Activated T-helper 1 cell treated with anti-CD3 and anti-CD28 coated beads, Interleukin-12 subunit alpha, Interleukin-12 subunit beta, Interleukin-2, Interleukin-4 antibody, amounts not matched to agents 30 ng/mL and 10 ng/mL and 1 ng/mL, durations not matched to agents 14 hours and 24 hours and 36 hours (primary cell): ENCODE measurements at places on chromosomes 1 and 21.

DNA sequence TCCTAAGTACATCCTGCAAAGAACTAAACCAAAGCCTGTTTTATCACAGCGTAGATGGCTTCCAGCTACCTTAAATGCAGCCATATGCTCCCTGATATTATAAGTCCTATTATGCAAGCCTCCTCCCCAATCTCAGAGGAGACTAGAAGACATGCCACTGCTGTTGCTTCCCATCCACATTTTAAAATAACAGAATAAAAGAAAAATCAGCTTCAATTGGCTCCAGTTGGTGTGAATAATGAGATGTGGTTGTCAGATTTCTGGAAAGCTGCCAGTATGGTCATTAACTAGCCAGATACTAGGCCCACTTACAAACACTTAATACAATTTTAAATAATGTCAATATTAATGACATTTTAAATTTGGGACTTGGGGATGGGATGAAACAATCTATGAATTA lies 25.7 kb downstream of the WARS2 start:
- DNase-seq = no peak

DNA sequence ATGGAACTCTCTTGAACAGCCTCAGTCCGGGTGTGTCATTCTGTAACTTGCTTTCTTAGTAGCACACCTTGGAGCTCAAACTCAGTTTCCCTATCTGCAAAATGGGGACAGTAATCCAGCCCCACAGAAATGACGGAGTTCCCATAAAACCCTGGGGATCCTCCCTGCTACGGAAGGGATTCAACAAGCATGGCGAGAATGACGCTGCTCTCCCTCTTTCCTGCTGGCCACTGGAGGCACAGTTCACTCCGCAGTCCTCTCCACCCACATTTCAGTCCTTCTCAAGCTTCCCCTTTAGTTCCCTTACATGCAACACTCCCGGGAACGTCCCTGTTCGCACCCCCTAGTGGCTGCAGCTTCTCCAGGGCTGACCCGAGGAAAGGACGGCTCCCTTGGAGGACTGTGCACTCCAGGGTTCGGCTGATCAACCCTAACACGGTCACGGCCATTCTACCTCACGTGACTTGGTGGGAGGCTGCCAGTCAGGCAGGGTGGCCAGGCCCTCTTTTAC lies 20.6 kb downstream of the RUNX3 start:
- DNase-seq = no peak

DNA sequence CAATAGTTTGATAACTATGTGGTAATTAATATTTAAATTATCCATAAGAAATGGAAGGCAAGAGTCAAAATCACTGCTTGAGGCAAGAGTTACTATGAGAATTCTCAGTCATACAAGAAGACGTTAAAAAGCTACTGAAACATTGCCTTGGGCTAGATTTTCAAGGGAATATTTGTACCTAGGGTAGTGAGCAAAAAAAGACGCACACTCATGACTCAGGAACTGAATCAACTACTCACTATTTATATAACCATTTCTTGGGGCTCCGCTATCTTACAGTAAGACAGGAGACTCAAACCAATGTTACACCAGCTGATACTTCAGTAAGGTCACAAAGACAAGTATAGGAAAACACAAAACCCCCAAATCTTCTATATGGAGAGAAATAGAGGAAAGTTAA lies 151.5 kb upstream of the RNPC3 start:
- DNase-seq = no peak

DNA sequence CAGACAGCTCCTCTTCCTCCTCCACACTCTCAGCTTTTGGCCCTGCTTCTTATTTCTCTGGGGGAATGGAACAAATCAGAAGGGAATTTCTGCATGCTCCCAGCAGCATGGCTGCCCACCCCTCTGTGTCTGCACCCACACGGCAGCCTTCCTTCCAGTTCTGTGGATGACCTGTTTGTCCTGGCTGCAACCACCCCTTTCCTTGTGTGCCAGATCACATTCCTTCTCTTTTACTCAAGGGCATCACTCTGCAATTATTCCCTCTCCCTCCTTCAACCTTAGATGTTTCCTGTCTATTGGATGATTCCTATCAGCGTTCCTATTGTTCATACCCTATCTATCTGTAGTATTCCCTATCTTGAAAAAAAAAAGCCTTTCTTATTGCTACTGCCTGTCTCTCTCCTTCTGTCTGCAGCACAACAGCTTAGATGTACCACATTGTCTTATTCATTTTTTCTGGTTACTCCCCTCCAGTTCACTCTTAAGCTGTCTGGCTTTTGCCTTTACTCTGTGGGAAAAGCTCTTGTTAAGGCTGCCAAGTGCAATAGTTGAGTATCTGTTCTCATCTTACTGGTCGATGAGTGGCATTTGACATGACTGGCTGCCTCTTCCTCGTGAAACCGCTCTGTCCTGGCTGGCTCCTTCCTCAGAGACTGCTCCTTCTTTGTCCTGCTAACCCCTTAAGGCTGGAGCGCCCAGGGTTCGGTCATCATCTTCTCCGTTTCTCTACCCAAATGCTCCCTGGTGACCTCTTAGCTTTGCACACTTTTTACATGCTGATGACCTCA lies 351.1 kb downstream of the CAMTA1 start:
- DNase-seq = no peak

- no peak for DNase-seq
Observed at GRCh38 chr1:38815903-38816627, 43.5 kb downstream of the RRAGC start.

- DNase-seq = no peak
Observed at GRCh38 chr1:148354284-148354912, 128.7 kb downstream of the PPIAL4G start.

- no peak for DNase-seq
Observed at GRCh38 chr1:171515299-171515698, 30.0 kb downstream of the PRRC2C start.

DNA sequence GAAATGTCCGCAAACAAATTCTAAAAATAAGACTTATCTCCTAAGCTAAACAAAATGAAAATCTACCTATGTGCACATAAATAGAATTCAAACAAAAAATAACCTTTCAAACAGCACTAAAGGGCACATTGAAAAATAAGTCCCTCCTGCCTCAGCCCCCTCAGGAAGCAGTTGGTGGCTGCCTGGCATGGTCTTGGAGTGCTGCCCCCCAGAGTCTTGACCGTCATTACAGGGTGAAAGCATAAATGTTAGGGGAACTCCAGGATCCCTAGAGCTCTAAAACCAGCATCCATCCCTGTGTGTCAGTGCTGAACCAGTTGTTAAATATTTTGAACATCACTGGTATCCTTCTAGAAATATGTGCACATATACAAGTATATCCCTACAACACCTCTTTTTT lies 6.5 kb upstream of the NPL start:
- DNase-seq = no peak

GRCh38 chr1:232477728-232478127 lies 152.2 kb downstream of the SIPA1L2 start:
- DNase-seq = no peak

GRCh38 chr1:173056365-173056764 lies 5.6 kb upstream of the TNFSF18 start:
- no peak for DNase-seq

DNA sequence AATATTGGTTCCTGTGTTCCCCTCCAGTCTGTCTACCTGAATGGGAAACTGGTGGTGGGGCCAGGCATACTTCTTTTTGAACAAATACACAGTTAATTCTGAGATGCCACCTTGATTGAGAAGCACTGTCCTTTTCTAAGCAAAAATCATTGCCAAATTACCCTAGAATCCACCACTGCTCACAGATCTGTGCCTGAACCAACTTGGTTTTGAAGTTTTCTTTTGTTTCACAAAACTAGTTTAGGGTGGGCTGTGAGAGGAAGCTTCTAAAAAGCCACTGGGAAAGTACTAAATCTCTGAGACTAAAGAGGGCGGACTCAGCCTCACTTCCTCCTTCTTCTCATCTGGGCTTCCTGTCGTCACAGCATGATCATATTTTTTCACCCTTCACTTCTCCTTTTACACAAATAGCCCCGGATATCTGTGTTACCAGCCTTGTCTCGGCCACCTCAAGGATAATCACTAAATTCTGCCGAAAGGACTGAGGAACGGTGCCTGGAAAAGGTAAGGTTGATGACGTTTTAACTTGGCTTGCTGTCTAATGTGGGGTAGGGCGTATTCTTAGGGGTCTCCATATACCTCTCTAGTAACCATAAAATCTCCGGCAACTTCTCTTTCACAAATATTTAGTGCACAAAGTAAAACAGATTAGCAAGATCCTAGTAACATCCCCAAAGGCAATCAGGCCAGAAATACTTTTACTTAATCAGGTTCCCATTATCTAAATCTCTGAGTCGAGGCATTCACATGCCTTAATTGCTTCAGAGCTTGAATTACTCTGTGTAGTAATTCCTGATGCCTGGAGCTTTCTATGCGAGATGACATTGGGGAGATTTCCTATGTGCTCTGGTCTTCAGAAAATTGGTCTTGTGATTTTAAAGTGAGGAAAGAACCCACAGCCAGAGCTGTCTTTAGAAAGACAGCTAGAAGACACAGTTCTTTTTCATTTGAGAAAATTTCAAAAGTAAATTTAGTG lies at the start of gene CD53:
Gene CD53 (plus strand): TSS at position 404 of the 976 bp plus-strand sequence. CDS start 18,261 bp downstream, outside the sequence.
- DNase-seq = peak; percentile 47

DNA sequence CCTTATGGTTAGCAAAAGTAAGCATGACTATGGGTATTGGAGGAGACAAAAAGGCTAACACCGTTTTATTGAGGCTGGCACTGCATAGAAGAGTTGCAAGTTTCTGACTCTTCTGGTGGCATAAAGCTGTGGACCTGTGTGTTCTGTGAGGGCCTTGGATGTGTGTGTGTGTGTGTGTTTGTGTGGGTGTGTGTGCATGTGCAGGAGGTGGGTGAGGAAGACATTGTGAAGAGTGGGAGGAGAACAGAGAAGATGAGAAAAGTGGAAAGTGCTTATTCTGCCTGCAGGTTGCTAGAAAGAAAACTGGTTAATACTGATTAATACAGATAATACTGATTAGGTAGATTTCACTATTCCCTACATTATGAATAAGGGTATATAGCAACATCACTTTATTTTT lies 12.6 kb downstream of the SLC22A15 start:
- no peak for DNase-seq

- DNase-seq = no peak
Observed at GRCh38 chr1:32972814-32973428, 8.3 kb upstream of the RNF19B start.

GRCh38 chr1:169305948-169306347 lies 61.6 kb downstream of the NME7 start:
- no peak for DNase-seq

DNA sequence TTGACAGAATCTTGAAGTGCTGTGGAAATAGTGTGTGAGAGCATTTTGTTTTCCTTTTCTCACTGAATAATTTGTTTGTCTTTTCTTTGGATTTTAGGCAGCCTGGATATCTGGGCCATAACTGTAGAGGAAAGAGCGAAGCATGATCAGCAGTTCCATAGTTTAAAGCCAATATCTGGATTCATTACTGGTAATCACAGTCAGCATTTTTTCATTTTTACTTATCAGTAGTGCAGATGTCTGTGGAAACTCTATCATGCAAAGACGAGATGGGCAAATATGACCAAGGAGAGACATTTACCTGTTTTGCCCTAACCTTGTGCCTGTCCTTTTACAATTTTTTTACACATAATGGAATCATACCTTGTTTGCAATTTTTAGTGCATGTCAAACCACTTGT lies 78.8 kb downstream of the ITSN1 start:
- DNase-seq = no peak

- DNase-seq = no peak
Observed at GRCh38 chr1:175132436-175132835, 60.1 kb downstream of the KIAA0040 start.

DNA sequence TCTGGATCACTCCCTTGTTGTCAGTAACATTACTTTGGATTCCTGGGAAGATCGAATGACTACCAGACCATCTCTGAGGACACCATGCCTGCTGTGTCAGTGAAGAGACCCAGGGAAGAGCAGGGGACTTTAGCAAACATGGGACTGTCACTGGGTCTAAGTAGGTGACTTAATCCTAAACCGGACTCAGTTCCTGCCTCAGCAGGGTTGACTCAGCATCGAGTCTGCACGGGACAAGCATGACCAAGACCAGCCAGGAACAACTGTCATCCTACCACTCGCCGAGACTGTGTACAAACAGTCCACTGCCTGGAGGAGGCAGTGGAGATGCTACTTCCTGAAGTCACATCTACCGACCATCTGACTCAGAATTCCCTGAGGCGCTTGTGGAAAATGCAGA lies 53.2 kb upstream of the RAB4A start:
- DNase-seq = no peak

- no peak for DNase-seq
Observed at GRCh38 chr1:101005871-101006270, 19.7 kb downstream of the DPH5 start.

DNA sequence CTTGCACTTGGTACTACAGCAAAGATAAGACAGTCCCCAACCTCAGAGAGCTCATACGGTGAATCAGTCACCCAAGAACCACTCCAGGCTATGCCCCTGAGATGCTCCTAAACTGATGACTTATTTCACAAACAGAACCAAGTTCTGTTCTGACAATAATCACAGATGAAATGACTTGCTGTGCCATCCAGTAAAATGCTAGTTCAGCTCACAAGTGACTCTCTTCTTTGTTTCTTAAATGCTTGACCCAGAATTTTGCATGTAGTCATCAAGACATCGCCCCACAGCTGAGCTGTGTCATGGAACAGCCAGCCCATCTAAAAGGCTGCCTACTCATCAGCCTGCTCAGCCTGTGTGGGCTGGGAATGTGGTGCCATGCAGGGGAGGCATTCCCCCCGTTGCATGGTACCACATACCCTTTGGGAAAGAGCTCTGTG lies 6.1 kb upstream of the SLC19A2 start:
- no peak for DNase-seq

GRCh38 chr1:27957655-27958054 lies 2.1 kb upstream of the XKR8 start:
- DNase-seq = no peak
